Stimulated activated CD8-positive, alpha-beta memory T cell treated with anti-CD3 and anti-CD28 coated beads, Interleukin-2, amount 100 ng/mL, for 1 hour (primary cell): ENCODE measurements at places on chromosomes 12 and 14.

DNA sequence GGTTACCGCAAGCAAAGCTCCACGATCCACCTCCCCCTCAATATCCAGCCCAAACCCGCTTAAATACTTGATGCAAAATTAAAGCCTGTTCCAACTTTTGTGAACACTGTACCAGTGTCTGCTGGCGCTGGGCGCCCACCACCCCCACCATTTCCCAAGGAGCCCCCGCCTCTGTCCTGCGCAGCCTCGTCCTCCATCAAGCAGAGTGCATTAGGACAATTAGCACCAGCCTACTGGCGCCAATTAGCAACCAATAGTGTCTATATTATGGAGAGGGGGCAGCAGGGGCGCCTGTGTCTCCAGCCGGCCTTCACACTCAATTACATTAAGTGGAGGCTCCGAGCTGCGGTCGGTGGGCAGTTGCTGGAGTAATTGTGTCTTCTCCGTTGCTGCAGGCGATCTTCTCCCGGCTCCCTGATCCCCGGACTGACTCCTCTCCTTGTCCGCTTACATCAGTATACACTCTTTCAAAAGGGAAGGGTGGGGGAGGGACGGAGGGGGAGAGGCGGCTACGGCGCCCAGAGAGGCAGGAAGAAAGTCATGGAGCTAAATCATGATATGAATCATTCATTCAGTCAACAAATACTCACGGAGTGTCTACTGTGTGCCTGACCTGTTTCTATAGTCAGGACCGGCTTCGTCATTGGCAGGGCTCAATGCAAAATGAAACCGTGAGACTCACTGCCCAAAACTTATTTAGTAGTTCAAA is 707.3 kb downstream of the MED13L start:
- DNase-seq = no peak

GRCh38 chr12:6198051-6198450 is 2.1 kb upstream of the CD9 start:
- no peak for DNase-seq

DNA sequence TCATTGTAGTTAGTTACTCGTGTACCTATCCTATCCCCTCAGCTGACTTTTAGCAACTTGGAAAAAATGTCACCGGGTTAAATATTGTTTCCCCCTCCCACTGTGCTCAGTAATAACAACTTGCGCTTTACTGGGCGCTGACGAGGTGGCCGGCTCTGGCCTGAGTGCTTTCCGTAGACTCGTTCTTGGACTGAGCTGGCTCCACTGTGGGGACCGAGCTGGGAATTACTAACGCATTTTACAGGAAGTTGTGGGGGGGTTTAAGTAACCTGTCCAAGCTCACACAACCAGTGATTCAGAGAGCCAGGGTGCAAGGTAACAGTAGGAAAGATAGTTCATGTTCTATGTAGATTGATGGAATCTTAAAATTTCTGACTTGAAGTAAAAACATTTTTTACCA is 82.5 kb upstream of the KICS2 start:
- DNase-seq = no peak

DNA sequence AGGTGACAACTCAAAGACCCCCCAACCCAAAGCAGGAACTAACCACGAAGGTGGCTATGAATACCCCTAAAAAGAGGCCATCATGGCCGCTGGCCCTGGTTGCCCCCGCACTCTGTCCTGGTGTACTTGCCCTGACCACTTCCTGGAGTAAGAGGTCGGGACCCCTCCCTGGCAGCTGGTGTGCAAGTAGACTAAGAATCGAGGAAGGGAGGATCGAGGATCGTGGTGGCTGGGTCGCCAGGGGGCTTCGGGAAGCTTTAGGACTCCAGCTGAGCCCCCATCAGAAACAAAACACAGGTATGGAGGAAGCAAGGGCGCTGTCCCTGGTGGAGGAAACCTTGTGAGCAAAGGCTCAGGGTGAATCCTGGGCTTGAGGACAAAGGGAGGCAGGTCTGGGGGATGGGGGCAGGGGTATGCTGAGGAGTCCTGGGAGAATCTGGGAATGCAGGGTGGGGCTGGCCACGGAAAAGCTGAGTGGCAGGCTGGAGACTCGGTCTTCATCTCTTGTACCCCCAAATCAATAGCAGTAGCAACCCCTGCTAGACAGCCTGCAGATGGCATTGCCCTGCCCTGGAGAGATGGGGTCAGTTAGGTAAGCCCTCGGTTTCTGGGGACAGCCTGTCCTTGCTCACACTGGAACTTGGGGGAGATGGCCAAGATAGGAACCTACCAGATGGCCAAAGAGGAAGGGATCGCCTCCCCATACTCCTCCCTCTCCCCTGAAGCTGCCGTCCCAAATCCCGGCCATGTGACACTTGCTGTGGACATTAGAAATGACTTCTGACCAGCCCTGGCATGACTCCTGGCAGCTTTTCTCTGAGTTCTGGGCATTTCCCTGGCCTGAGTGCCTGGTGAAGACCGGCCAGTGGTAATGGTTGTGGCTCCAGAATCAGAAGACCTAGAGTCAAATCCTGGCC is 45.3 kb upstream of the ESRRB start:
- DNase-seq = no peak

- DNase-seq = no peak
Observed at GRCh38 chr14:21037156-21037555, 2.5 kb upstream of the RNASE13 start.

- no peak for DNase-seq
Observed at GRCh38 chr14:29236848-29237247, 470.3 kb downstream of the FOXG1 start.

- no peak for DNase-seq
Observed at GRCh38 chr14:33846100-33846824, 104.6 kb downstream of the EGLN3 start.

DNA sequence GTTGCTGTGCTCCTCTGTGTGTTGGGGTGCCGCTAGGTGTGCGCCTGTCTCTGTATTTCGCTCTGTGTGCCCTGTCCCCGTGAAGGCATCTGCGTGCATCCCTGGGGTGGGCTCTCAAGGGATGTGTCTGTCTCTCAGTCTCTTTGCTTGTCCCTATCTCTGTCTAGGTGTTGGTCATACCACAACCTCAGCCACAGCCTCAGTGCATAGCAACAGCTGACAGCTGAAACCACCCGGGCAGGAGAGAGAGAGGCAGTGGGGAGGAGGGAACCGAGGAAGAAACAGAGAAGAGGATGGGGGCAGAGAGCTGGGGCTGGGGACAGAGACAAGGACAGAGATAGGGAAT is 953 bp upstream of the NXPH4 start:
- no peak for DNase-seq

DNA sequence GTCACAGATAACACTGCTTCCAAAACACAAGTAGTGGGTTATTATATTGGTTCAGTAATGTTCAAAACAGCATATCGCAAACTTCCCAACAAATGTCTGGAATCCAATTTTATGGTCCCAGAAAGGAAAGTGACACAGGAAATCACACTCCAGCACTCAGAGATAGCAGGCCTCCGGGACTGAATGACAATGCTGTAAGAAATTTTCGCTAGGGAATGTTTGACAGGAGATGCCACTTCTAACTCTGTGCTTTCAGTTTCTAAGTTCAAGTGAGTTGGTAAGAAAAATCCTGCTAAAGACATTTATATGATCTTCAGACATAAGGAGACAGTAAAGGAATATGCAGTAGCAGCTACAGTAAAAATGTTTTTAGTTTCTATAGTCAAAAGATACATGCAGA is 93.2 kb downstream of the SLC2A13 start:
- no peak for DNase-seq

DNA sequence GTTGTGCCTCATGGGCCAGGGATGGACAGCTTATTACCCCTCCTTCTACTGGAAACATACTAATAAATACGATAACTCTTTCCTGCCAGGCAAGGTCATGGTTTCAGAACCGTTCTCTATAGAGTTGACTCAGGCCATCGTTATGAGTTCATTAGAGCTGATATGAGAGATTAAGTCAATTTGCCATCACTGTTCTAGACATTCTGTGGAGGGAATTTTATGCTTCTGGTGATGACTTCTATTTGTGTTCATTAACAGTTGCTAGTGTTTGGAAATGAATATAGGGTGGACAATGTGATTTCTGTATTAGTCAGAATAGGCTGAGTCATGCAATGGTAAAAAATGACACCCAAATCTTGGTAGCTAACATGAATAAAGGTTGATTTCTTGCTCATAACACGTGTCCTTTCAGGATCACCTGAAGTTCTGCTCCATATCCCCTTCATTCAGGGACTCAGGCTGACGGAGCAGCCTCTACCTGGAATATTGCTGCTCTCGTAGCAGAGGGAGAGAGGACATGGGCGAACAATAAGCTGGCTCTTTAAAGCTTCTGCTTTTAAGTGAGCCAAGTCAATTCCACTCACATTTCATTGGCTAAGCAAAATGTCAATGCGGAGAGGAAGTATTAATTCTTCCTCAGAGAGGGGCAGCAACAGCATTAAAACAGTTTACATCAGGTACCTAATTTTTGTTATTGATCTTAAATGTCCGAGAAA is 18.5 kb upstream of the TBPL2 start:
- DNase-seq = no peak

- no peak for DNase-seq
Observed at GRCh38 chr14:91241863-91242262, 2.6 kb downstream of the GPR68 start.

GRCh38 chr12:12636641-12637040 is 25.0 kb downstream of the CREBL2 start:
- no peak for DNase-seq

- DNase-seq = no peak
Observed at GRCh38 chr14:95407354-95407753, 87.6 kb upstream of the CLMN start.

- no peak for DNase-seq
Observed at GRCh38 chr14:103594265-103594664, 31.5 kb downstream of the COA8 start.

GRCh38 chr12:96249196-96250118 is 55.3 kb downstream of the ELK3 start:
- DNase-seq = no peak

DNA sequence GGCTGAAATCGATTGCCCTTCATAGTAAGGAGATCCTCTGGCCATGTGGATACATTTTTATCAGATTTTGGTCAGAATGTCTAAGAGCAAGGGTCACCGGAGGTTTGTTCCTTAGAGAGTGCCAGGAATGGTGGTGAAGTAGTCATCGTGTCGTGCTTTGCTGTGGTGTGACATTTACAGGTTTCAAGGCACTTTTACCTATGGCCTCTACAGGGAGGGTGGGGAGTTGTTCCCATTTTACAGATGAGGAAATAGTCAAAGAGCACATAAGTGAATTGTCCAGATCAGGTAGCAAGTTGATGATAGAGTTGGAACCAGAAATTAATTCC is 57.2 kb downstream of the WDR20 start:
- no peak for DNase-seq

DNA sequence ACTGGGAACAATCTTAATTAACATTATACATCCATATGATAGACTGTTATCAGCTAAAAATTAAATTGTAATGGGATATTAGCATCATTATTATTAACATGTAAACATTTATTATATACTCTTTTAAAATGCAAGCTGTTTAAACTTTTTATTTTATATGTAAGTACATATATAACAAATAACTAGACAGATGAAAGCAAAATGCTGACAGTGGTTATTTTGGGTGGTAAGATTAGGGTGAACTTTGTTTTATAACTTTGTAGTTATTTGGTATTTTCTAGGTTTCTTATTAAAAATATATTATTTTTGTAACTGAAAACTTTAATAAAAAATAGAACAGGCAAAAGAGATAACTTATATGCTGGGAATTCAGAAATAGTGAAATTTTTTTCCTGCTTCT is 62.6 kb upstream of the KIF21A start:
- no peak for DNase-seq

GRCh38 chr12:74111688-74112360 is 425.8 kb upstream of the ATXN7L3B start:
- DNase-seq = no peak

- DNase-seq = no peak
Observed at GRCh38 chr14:96285667-96286066, 29.7 kb downstream of the BDKRB1 start.

- DNase-seq = no peak
Observed at GRCh38 chr14:72443991-72444441, 449.9 kb downstream of the DPF3 start.

DNA sequence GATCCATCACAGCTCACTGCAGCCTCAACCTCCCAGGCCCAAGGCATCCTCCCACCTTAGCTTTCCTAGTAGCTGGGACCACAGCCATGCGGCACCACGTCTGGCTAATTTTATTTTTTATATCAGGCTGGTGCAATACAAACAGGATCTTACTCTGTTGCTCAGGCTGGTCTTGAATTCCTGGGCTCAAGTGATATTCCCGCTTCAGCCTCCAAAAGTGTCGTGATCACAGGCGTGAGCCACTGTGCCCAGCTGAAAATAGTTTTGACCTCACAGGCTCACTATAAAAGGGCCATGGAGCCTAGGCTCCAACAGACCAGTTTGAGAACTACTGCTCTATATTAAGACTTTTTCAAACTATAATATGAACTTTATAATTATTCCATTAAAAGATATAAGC is 37.3 kb downstream of the SNX6 start:
- no peak for DNase-seq

GRCh38 chr14:90660865-90661570 is 155.2 kb downstream of the TTC7B start:
- no peak for DNase-seq

GRCh38 chr14:104723651-104724406 is at the start of gene ADSS1:
Gene ADSS1 (plus strand): TSS chr14:104724229. CDS start chr14:104724271, 42 bp downstream.
- peak; percentile 32 for DNase-seq

- DNase-seq = no peak
Observed at GRCh38 chr12:95963096-95963495, 20.0 kb downstream of the AMDHD1 start.

DNA sequence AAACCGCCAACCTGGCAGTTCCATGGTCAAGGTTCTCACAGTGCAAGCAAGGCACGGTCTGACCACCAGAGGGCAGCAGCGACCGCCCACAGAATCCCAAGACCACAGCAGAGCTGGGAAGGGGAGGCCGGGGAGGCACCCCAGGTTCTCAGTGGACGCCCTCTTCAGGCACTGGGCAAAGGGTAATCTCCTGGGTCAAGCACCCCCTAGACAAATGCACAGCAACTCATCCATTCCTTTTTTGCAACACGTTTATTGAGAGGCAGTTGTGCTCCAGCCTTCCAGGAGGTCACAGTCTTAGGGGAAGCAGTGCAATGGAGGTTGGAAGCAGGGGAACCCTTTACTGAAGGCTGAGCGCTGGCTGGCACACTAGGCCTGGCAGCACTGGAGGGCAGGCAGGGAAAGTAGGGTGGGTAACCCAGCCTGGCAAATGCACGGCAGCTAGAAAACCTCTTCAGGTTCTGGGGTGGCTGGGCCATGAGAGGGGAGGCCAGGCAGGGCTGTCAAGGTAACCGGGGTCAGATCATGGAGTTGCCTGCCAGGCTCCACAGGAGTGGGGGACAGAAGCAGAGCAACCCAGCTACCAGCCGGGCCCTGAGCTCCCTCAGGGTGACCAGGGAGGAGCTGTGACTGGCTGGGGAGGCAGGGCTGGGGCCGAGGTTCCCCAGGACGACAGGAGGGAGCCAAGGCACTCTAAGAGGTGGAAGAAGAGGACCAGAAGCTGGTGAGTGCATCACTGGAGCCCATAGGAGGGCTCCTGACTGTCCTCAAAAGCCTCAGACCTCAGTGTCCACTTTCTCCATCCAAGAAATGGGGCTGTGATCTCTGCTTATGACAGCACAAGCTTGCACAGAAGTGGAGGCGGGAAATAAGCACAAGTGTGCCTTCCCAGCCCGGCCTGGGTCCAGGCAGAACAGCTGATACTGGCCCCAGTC is 1.8 kb upstream of the RHOF start:
- peak; percentile 70 for DNase-seq
